ENCODE measurements at places on chromosomes 4 and X.

DNA sequence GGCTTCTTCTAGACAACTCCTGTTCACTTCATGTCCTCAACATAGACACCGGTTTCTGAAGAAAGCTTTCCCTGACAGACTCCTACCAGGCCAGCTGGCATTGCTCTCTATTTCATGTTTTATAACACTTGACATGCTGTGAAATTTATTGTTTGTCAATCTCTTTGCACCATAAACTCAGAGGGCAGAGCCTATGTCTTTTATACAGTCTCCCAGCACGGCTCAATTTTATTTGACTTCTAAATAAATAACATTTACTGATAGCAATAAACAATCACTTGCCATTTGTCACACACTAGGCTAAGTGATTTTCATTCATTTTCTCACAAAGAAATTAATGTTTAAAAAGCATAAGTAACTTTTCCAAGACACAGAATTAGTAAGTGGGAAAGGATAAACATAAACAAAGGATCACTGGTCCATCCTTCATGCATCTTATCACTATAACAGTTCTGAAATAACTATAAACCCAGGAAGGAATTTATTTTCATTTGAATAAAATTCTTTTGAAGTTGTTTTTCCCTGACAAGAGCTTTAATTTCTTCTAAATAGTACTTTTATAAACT is 577.6 kb downstream of the TECRL start:
- no peak for DNase-seq

DNA sequence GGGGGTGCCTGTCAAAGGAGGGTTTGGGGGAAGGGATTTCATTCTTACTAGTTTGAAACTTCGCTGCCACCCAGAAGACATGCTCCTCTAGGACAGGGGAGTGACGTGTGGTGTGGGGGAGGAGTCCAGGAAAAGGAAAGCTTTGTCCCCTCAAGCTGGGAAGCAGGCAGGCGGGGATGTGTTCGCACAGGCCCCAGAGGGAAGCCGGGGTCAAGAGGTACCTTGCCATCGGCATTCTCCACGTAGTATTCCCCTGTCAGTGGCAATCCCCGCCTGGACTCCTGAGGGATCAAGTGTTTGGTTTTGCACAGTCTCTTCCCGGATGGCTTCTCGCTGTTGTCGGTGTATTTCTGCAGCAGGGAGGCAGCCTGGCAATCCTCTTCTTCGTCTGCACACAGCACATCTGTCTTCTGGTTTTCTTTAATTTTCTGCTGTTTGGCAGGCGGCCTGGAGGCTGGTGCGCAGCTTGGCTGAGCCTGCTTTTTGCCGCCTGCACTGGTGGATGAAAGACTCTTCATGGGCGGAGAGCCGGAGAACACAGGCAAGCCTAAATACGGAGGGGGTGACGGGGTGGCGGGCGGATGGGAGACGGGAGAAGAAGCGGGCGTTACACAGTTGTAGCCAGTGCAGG is 35.1 kb downstream of the BCOR start:
- DNase-seq, result peak; percentile 46

DNA sequence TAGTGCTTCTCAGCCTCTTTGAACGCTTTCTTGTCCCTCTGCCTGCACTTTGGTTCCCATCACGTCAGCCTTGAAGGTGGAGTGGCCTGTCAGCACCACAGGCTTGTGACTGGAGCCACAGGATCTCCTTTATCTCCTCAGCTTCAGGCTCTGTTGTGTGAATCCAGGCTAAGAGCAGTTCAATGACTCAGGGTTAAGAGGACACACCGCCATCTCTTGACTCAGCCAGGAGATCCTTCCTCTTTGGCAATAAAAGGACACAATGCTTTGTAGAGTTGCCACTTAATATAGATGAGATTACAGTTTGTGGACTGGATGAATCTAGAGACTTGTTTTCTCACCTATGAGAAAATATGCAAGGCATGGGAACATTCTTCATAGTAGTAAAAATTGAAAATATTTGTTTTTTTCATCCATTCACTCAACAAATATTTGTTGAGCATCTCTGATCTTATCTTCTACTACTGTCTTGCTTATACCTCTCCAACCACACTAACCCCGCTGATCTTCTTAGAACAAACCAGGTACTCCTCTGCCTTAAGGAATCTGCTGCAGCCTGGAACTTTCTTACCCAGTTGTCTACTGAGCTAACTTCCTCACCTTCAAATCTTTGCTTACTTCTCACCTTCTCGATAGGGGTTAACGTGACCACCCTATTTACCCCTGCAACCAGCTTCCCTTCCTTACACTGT is 62.3 kb downstream of the UCHL1 start:
- no peak for DNase-seq

- DNase-seq, result no peak
Measured at GRCh38 chr4:153039542-153040185, 103.5 kb downstream of the FHDC1 start.

GRCh38 chr4:143618811-143619210 is 81.7 kb downstream of the FREM3 start:
- DNase-seq, result no peak

GRCh38 chr4:182255441-182256190 is 12.4 kb downstream of the TENM3 start:
- DNase-seq, result no peak

- DNase-seq, result no peak
Measured at GRCh38 chrX:107659768-107660167, 31.5 kb downstream of the PRPS1 start.

GRCh38 chr4:47442980-47443379 is 20.5 kb downstream of the COMMD8 start:
- peak; percentile 4 for DNase-seq

DNA sequence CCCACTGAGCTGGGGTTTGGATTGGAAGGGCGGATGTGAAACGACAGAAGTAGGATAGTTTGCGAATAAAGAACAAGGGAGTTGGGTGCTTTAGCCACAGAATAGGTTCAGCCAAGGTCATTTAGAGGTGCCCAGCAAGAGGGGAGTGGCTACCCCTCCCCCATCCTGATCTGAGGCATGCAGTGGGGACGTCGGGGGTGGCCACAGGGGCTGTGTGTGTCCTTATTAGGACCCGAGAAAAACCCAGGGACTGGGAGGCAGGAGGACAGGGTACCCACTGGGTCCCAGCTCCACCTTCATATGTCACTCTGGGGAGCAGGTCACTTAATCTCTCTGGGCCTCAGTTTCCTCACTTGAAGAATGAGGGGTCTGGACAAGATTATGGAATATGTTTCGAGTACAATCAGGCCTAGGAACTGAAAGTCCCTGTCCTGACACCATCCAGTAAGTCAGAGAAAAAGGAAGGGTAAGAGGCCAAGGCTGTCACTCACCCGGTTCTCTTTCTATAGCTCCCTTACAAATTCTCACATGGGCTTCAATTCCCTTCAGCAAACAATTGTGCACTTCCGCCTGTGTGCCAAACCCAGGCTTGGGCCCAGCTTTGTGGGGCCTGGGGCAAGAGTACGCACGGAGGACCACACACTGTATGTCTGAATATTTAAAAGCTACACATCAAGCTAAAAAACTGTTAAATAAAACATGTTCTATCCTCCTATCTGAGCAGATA is 4.2 kb upstream of the NYX start:
- no peak for DNase-seq

GRCh38 chr4:8504279-8505007 is 63.9 kb downstream of the TRMT44 start:
- DNase-seq, result no peak

- DNase-seq, result no peak
Measured at GRCh38 chr4:36553453-36553852, 272.0 kb downstream of the DTHD1 start.

DNA sequence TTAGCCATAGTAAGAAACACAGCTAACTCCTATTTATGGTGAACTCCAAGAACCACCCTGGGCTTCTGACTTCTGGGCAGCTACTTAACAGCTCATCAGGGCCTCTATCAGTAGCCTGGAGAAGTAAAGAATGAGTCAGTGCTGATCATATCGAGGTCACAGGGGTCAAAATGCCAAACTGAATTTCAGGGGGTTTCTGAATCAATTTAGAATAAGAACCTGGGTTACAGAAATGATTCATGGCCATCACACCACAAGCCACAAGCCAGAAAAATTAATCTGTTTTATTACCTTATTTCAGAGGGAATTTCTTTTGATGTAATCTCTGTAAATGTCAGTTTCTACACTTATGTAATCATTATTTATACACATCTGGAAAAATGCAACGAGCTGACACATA is 64.4 kb downstream of the CHST7 start:
- no peak for DNase-seq

DNA sequence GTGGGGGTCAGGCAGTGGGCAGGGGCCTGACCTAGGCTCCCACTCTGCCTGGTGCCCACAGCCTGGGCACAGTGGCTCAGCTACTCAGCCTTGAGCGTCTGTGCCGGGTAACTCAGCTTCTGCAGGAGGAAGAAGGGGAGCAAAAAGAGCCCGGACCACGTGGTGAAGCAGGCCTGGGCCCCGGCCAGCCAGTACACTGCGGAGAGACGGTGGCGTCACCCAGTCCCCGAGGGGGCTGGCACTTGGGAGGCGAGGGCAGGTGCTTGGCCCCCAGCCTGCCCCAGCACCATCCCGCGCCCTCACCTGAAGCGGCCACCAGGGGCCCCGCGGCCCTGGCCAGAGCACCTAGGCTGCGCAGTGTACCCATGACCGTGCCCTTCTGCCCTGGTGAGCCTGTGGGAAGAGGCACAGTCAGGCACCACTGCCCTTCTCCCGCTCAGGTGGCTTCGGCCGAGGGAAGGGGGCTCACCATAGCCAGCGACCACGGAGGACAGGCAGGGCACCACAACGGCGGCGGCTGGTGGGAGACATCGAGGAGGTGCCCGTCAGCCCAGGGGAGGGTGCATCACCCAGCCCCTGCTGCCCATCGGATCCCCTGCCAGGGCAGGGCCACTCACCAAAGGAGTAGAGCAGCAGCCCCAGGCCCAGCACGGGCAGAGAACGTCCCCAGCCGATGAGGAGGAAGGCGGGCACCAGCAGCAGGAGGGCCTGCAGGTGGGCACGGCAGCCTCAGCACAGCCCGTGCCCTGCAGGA is 32.3 kb downstream of the NOP14 start:
- DNase-seq, result peak; percentile 56

DNA sequence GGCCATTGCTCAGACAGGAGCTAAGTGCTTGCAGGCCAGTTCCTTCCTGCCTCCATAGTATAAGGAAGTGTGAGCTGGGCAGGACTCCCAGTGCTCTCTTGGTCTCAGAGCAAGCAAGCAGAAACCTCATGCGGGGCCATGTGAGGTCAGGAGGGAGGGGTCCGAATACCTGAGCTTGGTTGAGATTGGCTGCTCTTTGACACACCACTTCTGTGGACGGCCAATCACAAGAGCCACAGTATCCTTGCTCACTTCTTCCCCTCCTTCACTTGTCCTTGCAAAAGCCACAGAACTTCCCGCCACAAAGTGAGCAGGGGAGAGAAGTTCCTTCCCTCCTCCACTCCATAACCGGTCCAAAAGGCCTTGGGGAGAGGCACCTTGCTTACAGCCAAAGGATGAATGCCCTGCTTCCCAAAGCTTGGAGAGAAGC is 56.7 kb downstream of the PRPS1 start:
- DNase-seq, result peak; percentile 63
